Esophagus (tissue), 2 donors: ENCODE measurements at places on chromosomes 7 and 10. TPM values are rescaled to one million over a fixed set of nuclear protein-coding genes. Genes with fewer than 3 reads are reported as not detected.

Gene JCAD
- 1.0 TPM for polyA plus RNA-seq

Gene CCM2
- polyA plus RNA-seq, result 20.2 TPM

Gene SHH
- 0.04 TPM for polyA plus RNA-seq

Gene MYO1G
- polyA plus RNA-seq, result 2.3 TPM

Gene C10orf62
- polyA plus RNA-seq, result 0.10 TPM

Gene HPSE2
- 3.5 TPM for polyA plus RNA-seq

Gene TNRC18
- polyA plus RNA-seq, result 18.0 TPM

Gene COL28A1
- 1.1 TPM for polyA plus RNA-seq

Gene ANKIB1
- polyA plus RNA-seq, result 8.7 TPM

Gene FAS
- polyA plus RNA-seq, result 8.8 TPM

Gene SNX10
- 0.61 TPM for polyA plus RNA-seq

Gene SORBS1
- polyA plus RNA-seq, result 66.3 TPM

Gene PRSS37
- polyA plus RNA-seq, result not detected

Gene TRUB1
- polyA plus RNA-seq, result 4.0 TPM
